T-helper 9 cell (primary cell): ENCODE measurements at places on chromosomes 5 and 9.

- no peak for DNase-seq
These were observed 224.3 kb upstream of the S1PR3 start for GRCh38 chr9:88766778-88767503.

- no peak for DNase-seq
These were observed 63.2 kb downstream of the SERINC5 start for GRCh38 chr5:80192507-80193241.

DNA sequence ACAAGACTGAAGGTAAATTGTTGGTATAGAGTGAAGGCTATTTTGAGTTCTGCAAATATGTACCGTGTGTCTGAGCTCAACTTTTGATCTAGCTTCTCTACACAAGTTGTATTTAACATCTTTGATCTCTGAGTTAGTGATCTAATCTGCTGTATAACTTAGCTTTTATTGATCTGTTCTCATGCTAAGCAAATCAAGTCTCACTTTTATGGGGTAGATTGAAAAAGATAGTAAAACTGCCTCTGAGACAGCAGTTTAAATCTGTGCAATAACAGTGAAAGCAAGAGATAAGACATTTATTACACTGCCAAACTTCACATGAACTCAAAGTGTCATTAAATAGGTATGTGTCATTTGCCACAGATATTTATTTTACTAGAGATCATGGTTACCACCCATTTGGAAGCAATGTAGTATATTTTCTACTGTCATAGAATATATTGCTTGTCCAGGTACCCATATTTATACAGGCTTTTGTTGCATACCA is 477.3 kb downstream of the ISL1 start:
- DNase-seq: no peak

DNA sequence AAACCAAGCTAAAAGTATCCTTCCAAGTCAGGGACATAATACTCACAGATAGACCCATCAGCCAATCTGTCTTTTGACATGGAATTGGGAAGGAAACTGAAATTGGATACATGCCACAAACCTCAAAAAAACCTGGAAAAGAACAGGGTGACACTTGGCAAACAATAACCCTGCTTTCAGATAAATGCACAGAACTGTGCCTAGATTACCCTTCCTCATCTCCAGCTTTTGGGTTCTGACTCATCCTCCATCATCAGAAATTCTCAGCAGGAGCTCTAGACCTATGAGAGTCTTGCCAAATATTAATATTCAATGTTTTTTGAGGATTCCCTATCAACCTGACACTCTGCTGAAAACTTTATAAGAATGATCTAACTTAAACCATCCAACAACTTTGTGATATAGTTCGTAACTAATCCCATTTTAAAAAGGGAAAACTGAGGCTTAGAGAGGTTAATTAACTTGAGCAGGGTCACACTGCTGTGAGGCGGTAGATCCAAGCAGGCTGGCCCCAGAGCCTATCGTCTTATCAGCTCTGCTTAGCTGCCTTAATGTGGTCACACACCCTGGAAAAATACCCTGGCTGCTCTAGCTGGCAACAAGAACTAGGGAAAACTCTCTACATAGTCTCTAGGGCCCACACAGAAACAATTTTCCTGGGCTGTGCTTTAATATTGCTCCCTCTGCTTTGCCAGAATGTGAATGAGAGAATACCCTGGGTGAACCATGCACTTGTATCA is 157.0 kb upstream of the TRPC7 start:
- no peak for DNase-seq

GRCh38 chr5:72107131-72107900 is at the start of gene MAP1B:
Gene MAP1B (plus strand): TSS chr5:72107475. CDS start chr5:72107532, 57 bp downstream.
- DNase-seq: no peak

DNA sequence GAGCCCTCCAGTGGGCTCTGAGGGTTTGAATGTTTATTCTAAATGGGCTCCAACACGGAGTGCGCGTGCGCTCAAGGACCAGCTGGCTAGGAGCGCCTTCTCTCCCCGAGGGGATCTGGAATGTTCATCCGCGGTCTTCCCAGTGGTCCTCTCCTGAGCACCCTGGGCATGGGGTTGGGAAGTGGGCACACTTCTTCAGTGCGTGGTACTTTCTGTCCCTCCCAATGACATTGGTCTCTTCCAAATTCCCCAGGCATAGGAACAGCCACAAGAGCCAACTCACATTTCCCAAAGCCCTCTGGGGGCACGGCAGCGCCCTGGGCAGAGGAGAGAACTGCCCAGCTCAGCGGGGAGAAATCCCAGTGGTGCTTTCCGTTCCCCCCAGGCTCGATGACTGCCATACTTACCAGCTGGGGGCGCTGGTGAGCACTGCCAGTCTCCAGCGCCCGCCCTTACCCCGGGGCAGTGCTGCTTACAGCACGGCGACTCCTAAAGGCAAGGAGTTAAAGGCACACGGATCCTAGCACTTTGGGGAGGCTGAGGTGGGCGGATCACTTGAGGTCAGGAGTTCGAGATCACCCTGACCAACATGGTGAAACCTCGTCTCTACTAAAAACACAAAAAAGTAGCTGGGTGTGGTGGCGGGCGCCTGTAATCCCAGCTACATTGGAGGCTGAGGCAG is 29.9 kb upstream of the OBP2B start:
- DNase-seq: peak; percentile 53

GRCh38 chr9:27353474-27354229 is 56.7 kb upstream of the EQTN start:
- DNase-seq: no peak

DNA sequence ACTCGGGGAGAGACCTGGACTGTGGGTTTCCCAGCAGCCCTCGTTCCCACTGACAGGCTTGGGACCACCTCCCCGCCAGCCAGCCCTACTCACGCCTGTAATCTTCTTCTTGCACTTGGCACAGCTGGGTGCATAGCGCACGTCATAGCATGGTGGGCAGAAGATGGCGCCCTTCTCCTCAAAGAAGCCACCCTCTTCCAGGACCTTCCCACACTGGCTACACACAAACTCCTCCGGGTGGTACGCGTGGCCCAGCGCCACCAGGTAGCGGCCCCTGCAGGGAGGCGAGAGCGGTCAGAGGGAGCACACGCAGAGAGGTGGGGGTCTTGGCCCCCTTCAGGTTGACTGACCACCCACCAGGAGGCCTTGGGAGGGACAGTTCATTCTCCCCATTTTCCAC is 9.4 kb downstream of the PDLIM7 start:
- no peak for DNase-seq

DNA sequence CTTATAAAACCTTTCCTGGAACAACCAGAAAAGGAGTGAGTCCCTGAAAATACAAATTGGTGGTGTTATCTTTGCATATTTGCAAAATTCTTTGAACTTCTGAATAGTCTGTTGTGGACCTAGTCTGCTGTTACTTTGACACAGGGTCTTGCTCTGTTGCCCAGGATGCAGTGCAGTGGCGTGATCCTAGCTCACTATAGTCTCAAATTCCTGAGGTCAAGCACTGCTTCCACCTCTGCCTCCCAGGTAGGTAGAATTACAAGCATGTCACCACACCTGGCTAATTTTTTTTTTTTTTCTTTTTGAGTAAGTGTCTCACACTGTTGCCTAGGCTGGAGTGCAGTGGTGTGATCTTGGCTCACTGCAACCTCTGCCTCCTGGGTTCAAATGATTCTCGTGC is 43.7 kb upstream of the SPRY4 start:
- no peak for DNase-seq

DNA sequence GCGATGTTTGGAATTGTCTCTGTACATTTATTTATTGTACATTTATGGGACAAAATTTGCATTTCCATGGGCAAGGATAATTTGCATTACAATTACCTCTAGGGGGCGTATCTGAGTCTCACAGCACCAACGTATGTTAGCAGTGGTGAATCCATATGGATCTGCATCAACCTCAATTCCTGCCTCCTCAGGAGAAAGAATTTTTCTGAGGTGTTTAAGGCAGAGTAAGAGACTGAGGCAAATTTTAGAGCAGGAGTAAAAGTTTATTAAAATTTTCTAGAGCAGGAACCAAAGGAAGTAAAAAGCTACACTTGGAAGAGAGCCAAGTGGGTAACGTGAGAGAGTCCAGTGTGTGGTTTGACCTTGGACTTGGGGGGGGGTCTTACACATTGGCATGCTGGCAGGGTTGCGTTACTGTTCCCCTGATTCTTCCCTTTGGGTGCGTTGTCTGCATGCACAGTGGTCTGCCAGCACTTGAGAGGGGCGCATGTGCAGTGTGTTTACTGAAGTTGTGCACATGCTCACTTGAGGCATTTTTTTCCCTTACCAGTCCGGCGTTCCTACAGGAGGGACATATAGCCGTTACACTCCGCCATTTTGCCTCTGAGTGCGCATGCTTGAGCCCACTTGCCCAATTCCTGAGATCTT is 21.0 kb upstream of the RAB14 start:
- DNase-seq: no peak

- no peak for DNase-seq
These were observed 84.3 kb upstream of the TAF11L2 start for GRCh38 chr5:17413691-17414090.

DNA sequence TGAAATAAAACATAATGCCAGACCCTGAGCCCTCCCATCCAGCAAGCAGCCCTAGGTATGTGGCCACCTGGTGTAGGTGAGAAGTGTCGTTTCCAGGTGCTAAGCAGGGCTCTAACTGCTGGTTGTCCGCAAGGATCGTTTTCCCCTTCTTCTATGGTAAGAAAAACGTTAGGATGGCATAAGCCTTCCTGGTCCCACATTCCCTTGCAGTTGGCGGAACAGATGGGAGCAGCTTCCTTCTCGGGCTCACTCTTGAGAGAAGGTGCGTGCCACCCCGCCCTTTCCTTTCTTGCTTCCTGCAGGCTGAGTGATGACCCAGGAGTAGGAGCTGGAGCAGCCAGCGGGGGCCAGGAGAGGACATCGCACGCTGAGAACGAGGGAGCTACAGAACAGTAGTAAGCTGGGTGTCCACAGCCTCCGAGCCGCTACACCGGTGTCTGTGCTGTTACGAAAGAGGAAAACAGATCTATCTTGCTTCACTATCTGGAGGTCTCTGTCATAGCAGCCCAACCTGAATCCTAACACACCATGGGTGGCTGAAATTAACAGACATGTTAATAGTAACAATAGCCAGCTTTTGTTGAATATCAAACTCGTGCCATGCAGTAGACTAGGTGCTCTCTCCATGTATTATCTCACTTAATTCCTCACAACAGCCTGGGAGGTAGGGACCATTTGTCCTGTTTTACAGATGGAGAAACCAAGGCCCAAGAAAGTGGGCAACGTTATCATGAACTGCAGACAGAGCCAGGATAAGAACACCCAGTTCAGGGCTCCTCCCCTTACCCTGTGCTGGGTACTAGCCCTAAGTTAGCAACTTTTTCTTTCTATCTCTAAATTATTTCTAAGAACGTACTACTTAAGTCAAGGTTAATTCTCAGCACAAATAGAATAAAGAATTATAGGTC is 139.8 kb downstream of the COL23A1 start:
- no peak for DNase-seq

- DNase-seq: no peak
These were observed 182.1 kb downstream of the RFX3 start for GRCh38 chr9:3343671-3344070.

DNA sequence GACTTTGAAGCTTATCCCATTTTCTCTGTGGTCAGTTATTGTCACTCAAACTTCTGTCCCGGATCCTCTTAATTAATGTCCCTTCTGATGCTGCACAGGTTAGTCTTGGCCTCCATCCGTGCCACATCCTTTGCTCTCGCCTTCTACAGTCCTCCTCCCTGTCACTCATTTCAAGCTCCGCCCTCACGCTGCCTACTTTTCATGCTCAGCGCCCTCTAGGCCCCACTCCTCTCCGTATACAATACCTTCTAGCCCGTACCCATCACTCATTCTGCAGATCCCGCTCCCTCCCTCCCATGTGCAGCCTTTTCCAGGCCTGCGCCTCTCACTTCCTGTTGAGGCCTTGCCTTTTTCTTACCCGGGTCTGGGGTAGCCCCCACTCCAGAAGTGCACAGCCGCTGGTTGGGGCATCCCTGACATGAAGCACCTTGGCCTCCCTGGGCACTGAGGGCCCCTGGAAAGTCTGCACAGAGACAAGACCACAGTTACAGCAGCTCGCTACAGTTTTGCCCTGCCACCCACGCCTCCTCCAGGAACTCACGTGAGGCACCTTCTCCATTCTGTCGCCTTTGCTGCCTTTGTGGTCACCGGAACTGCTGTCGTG is 88.5 kb upstream of the SLC25A48 start:
- no peak for DNase-seq

DNA sequence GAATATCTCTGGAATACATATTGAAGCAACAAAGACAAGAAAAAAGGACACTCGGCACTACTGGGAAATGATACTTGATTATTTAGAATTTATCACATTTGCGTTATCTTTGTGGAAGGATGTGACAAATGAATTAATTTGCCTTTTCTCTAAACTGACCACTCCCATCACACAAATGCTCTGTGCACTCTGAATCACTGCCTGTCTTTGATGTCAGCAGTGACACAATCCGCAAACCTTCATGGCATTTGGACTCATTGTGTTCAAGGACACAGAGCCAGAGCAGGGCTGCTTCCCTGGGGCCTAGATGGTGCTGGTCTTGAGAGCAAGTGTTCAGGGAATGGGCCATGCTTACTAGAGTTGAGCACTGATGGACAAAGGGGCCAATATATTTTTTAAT is 4.9 kb upstream of the KIF4B start:
- no peak for DNase-seq

DNA sequence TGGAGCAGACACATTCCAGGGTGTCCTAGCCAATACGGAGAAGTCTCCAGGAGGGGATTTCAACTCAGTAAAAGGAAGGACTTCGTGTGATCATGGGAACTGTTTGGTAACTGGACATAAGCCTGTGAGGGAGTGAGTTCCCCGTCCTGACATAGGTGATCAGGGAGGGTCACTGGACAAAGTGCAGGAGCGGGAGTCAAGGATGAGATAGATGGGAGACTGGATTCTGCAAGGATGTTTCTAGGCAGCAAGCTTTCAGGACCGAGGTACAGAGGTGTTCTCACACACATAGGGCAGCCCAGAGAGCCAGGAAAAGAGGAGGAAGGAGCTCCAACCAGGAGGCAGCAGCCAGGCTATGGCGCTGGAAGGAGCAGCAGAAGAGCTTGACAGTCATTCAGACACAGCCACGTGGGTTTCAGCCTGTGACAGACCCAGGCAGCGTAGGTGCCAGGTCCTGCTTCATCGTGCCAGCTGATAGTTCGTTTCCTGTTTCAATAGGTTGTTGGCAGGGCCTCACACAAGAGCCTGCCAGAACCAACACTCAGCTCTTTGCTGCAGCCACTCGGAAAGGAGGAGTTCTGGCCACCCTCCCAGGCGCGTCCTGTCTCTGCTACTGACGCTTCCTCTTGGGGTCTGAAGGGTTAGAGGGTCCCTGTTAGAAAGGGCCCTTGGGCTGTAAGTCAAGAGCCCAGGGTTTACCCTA is 84.1 kb downstream of the AMBP start:
- no peak for DNase-seq
